ENCODE measurements at places on chromosomes 4 and X.

DNA sequence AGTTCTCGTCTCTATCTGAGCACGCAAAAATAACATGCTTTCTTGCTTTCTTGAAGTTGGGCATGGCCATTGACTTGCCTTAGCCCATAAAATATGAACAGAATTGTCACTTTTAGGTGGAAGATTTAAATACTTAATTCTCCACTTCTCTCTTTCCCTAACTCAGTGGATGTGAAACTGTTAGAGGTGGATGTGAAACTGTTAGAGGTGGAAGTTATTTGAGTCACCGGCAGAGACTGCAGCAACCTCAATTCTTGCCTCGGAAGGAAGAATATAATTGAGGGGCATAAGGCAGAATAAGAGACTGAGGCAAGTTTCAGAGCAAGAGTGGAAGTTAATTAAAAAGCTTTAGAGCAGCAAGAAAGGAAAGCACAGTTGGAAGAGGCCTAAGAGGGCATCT is 2.8 kb upstream of the PARM1 start:
- no peak overlapping the region for H3K27ac ChIP-seq
- H3K4me3 ChIP-seq, result no peak overlapping the region
- no peaks in the 10 kb centered on the region for H3K4me1 ChIP-seq
- no peak for DNase-seq

GRCh38 chr4:78770091-78770642 is 6.0 kb upstream of the BMP2K start:
- H3K36me3 ChIP-seq, result no peaks in the 10 kb centered on the region
- H3K4me3 ChIP-seq, result no peak overlapping the region
- H3K4me1 ChIP-seq, result no peaks in the 10 kb centered on the region
- no peaks in the 10 kb centered on the region for H3K27me3 ChIP-seq
- no peak for DNase-seq

DNA sequence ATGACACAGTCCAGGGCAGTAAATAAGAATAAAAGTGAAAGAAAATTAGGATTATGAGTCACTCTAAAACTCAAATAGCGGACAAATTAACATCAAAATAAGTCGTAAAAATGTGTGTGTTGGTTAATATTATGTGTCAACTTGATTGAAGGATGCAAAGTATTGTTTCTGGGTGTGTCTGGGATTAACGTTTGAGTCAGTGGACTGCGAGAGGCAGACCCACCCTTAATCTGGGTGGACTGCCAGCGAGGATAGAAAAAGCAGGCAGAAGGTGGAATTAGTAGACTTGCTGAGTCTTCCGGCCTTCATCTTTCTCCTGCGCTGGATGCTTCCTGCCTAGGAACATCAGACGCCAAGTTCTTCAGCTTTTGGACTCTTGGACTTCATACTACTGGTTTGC is 324.3 kb upstream of the PCDH10 start:
- H3K36me3 ChIP-seq, result no peaks in the 10 kb centered on the region
- no peak overlapping the region for H3K4me3 ChIP-seq
- H3K4me1 ChIP-seq, result no peaks in the 10 kb centered on the region
- no peak overlapping the region for H3K27ac ChIP-seq
- no peaks in the 10 kb centered on the region for H3K27me3 ChIP-seq
- DNase-seq, result no peak

GRCh38 chr4:142579443-142579842 is 266.7 kb downstream of the INPP4B start:
- H3K27ac ChIP-seq, result no peak overlapping the region
- H3K36me3 ChIP-seq, result peaks cover 15% of the 10 kb centered on the region
- DNase-seq, result no peak
- H3K27me3 ChIP-seq, result no peaks in the 10 kb centered on the region
- no peak overlapping the region for H3K4me3 ChIP-seq
- no peaks in the 10 kb centered on the region for H3K4me1 ChIP-seq

DNA sequence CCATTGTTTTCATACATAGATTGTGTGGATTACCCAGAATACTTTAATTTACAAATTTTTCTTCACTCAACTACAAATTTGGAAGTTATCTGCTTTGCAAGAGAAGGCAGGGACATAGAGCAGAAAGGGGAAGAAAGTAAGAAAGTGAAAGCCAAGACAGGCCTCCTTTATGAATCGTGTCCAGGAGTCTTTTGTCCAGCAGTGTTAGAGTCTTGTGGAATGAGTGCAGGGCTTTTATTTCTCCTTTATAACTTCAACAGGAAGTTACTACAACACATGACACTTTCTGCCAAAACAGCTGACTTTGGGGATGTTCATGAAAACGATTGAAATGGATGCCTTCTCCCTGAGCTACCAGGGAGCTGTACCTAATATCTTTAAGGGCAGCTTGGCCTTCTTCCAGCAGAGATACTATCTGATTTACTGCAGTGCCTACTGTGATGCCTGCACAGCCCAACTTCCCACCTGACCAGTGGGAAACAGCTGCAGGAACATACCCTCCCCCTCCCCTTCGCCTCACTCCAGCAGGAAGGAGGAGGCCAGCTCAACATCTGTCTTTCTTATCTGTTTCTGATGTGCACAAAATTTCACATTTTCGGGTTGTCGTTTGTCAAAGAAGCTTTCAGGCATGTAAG is 557.7 kb upstream of the SLIT2 start:
- H3K4me3 ChIP-seq, result no peak overlapping the region
- H3K4me1 ChIP-seq, result no peaks in the 10 kb centered on the region
- no peak for DNase-seq
- H3K27me3 ChIP-seq, result no peaks in the 10 kb centered on the region
- no peaks in the 10 kb centered on the region for H3K36me3 ChIP-seq

DNA sequence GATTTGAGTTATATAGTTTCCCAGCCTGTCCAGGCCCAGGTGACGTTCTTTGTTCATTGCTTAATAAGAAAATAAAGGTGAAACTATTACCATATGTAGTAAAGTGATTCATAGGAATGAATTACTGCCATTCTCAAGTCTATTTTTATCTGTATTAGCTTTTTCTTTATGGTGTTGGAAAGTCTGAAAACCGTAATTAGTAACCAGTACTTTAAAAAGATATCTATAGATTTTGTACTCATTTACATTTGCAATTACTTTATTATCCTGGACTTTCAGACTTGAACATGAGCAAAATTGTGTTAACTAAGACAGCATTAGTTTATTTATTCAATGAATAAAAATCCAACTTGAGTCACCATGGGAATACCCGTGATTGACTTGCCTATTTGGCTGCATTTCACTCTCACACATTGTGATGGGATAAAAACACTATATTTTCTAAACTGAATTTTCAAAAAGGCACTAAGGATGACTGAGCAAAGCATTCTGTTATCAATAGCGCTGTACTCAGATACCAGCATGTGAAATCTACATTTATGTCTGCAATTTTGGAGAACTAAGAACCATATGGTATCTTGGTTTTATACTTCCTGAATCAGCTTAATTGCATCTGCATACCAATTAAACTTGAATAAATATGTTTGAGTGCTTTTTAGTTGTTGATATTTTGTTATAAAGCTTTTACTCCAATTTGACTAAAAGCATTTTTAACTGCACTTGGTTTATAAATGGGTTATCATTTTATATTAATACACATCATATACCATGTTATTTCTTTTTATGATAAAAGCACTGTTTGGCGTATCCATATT is 154.6 kb downstream of the CCSER1 start:
- H3K36me3 ChIP-seq, result no peaks in the 10 kb centered on the region
- no peak for DNase-seq
- H3K4me3 ChIP-seq, result no peak overlapping the region
- no peaks in the 10 kb centered on the region for H3K27me3 ChIP-seq

DNA sequence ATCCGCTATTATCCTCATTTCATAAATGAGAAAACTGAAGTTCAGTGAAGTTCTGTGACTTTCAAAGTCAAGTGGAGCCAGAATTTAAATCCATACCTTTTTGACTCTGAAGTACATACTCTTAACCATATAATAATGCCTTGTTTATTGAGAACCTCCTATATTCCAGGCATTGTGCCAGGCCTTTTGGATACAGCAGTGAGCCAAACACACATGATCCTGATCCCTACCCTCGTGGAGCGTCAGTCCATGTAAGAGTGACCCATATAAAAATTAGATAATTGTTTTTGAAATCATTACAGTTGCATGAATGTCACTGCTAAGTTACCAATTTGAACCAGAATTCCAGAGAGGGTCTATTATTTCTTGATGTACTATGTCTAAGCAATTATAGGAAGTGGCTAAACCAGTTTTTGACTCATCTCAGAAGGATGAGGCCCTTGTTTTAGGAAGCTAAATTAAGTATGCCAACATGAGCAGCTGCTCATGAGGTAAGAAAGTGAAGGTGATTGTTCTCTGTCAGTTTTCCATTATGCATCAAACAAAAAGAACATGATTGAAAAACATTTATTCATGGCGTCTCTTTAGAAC is 289.5 kb downstream of the GLUD2 start:
- H3K27ac ChIP-seq, result no peak overlapping the region
- no peaks in the 10 kb centered on the region for H3K36me3 ChIP-seq
- H3K4me3 ChIP-seq, result no peak overlapping the region
- no peaks in the 10 kb centered on the region for H3K4me1 ChIP-seq

DNA sequence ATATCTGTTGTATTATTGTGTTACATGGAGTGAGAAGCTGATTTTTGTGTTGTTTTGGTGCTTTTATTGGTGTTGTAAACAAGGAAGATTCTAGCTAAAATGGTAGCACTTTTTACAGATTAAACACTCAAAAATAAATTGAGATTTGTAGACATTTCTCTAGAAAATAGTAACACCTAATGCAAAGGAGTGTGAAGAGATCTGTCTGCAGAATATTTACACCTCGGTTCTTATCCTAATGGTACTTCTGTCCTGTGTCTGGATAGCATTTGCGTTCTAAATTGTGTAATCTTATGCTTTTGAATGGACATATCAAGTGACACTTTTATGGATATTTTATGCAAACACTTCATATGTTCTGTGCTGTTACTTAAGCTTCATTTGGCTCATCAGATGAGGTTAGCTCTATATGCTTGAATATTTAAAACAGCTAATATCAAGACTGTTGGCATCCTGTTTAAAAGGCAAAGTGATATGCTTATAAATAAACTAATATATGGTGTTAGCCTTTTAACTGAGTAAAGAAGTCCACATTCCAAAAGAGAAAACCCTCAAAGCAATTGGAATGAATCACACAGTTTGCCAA is 6.0 kb downstream of the PCDH7 start:
- H3K4me1 ChIP-seq, result no peaks in the 10 kb centered on the region
- no peak overlapping the region for H3K27ac ChIP-seq
- DNase-seq, result no peak

DNA sequence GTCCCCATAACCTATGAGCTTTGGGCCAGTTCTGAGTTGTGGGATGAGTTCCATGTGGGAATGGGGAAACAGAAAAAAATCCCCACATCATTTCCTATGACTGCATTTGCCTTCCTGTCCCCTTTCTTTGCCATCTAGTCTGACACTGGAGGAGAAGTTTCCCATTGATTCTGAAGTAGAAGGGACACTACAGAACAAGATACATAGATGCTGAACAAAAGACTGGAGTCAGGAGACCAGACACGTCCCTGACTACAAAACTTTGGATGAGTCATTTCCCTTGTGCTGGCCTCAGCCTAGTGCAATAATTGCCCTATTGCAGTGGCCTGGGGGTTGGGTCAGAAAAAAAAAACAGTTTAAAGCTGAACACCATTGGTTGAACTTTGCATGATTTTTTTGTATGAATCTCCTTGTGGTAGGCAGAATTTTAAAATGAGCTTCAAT is 22.1 kb downstream of the BEX3 start:
- no peak for DNase-seq
- no peak overlapping the region for H3K27ac ChIP-seq
- no peak overlapping the region for H3K4me3 ChIP-seq
- no peaks in the 10 kb centered on the region for H3K36me3 ChIP-seq

DNA sequence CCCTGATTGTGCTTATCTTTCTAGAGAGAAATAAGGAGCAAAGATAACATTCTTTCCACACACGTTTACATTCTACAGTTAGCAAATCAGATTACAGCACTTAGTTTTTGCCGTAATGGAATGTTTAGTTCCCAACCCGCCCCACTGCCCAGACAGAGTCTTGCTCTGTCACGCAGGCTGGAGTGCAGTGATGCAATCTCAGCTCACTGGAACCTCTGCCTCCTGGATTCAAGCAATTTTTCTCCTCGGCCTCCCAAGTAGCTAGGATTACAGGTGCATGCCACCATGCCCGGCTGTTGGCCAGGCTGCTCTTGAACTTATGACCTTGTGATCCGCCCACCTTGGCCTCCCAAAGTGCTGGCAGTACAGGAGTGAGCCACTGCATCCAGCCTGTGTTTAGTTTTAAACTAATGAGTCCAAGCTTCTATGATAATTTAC is 8.4 kb upstream of the PRPS1 start:
- no peak overlapping the region for H3K27ac ChIP-seq
- H3K36me3 ChIP-seq, result no peaks in the 10 kb centered on the region

DNA sequence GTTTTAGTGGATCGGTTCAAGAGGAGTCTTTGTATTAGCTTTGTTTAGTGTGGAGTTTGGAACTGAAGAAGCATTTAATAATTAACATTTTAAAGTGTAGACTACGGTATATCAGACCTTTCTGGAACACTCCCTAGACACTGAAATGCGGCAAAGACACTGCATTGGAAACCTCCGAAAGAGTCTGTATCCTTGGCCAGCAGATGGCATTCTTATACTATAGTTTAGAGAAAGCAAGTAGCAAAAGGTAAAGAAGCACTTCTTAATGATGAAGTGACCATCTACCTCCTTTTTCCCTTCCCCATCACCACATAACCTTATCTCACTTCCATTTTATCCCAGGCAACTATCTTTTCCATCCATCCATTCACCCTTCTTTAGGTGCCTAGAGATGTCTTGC is 7.6 kb downstream of the FABP2 start:
- no peaks in the 10 kb centered on the region for H3K36me3 ChIP-seq
- no peaks in the 10 kb centered on the region for H3K4me1 ChIP-seq
- no peak for DNase-seq
- no peak overlapping the region for H3K27ac ChIP-seq
- no peaks in the 10 kb centered on the region for H3K27me3 ChIP-seq
- no peak overlapping the region for H3K4me3 ChIP-seq

DNA sequence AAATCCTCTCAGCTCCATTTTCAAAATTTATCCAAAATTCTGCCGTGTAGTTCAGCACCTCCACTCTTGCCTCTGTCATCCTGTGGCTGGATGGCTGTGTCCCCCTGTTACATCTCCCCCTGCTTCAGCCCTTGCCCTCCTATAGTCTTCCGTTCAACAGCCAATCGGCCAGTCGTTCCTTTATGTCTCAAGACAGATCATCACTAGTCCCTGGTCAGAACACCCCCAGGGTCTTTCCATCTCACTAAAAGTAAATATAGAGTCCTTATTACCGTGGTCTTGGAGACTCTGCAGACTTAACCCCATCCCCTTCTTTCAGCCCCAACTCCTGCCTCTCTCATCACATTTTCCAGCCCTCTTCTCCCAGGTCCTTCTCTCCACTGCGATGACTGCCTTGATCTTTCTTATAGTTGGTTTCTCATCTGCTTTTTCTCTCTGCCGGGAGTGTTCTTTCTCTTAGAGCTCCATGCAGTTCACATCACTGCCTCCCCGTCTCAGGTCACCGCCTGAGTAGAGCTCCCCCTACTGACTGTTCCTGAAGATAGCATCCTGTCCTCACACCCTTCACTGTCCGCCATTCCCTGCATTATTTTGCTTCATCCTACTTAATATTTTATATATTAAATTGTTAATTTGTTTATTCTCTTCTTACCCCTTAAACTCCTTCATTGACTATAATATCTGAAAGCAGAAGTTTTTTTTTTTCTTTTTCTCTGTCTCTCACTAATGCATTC is 736.9 kb upstream of the MAGEB2 start:
- no peaks in the 10 kb centered on the region for H3K36me3 ChIP-seq
- no peak for DNase-seq
- H3K27me3 ChIP-seq, result no peaks in the 10 kb centered on the region
- no peak overlapping the region for H3K4me3 ChIP-seq
- no peaks in the 10 kb centered on the region for H3K4me1 ChIP-seq

- H3K4me3 ChIP-seq, result no peak overlapping the region
- H3K27me3 ChIP-seq, result no peaks in the 10 kb centered on the region
- no peaks in the 10 kb centered on the region for H3K36me3 ChIP-seq
- H3K27ac ChIP-seq, result no peak overlapping the region
- H3K4me1 ChIP-seq, result no peaks in the 10 kb centered on the region
These were observed 62.7 kb downstream of the DCTD start for GRCh38 chr4:182854466-182854865.

Measured in effector memory CD4-positive, alpha-beta T cell (primary cell).